Thyroid gland (tissue), 4 donors: ENCODE measurements at places on chromosomes 5 and 9. TPM values are rescaled to one million over a fixed set of nuclear protein-coding genes. Genes with fewer than 3 reads are reported as not detected.

Gene POLR3G
- 4.0 TPM for total RNA-seq

Gene SLC31A2
- total RNA-seq, result 16.6 TPM

Gene UQCRQ
- total RNA-seq, result 59.2 TPM

DNA sequence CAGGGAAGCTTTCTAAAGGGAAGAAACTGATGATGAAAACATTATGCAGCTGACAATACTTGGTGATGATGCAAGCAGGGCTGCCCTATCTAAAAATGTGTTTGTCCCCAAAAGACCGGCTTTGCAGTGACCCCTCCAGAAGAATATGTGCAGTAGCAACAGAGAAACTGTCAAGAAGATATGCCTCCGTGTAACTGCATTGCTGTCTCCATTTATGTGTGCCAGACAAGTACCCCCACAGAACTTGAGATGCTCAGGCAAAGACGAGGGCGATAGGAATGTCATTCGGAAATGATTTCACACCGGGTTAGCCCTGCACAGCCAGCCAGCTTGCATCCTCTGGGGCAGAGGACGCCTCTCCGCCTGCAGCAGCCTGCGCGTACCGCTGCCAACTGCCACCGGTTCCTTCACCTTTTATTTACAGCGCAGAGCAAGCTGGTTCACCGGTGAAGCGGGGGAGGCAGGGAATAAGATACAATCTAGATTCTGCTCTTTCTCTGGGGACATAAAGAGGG, 2.0 kb downstream of the GABBR2 start:
- H3K36me3 ChIP-seq, result no peaks in the 10 kb centered on the region
- H3K27ac ChIP-seq, result no peak overlapping the region
- no peak overlapping the region for H3K4me3 ChIP-seq
- peaks cover 6% of the 10 kb centered on the region for H3K4me1 ChIP-seq
- DNase-seq, result no peak

DNA sequence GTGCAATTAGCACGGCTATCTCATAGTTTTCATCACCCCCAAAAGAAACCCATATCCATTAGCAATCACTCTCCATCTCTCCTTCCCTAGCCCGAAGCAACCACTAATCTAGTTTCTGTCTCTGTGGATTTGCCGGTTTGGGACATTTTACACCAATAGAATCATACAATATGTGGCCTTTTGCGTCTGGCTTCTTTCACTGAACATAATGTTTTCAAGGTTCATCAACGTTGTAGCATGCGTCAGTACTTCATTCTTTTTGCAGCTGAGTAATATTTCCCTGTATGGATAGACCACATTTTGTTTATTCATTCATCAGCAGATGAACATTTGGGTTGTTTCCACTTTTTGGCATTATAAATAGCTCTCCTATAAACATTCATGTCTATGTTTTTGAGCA, 75.4 kb upstream of the TBC1D2 start:
- no peak for DNase-seq
- no peaks in the 10 kb centered on the region for H3K4me1 ChIP-seq
- no peak overlapping the region for H3K27ac ChIP-seq
- no peaks in the 10 kb centered on the region for H3K27me3 ChIP-seq
- H3K36me3 ChIP-seq, result no peaks in the 10 kb centered on the region

GRCh38 chr9:18122171-18122570, 351.8 kb upstream of the ADAMTSL1 start:
- no peak overlapping the region for H3K27ac ChIP-seq
- DNase-seq, result no peak
- H3K36me3 ChIP-seq, result no peaks in the 10 kb centered on the region
- H3K4me1 ChIP-seq, result no peaks in the 10 kb centered on the region
- no peak overlapping the region for H3K4me3 ChIP-seq

GRCh38 chr9:13149454-13149853, 130.0 kb downstream of the MPDZ start:
- no peaks in the 10 kb centered on the region for H3K27me3 ChIP-seq
- H3K4me1 ChIP-seq, result no peaks in the 10 kb centered on the region
- no peak overlapping the region for H3K4me3 ChIP-seq
- no peak for DNase-seq
- H3K36me3 ChIP-seq, result no peaks in the 10 kb centered on the region
- no peak overlapping the region for H3K27ac ChIP-seq

DNA sequence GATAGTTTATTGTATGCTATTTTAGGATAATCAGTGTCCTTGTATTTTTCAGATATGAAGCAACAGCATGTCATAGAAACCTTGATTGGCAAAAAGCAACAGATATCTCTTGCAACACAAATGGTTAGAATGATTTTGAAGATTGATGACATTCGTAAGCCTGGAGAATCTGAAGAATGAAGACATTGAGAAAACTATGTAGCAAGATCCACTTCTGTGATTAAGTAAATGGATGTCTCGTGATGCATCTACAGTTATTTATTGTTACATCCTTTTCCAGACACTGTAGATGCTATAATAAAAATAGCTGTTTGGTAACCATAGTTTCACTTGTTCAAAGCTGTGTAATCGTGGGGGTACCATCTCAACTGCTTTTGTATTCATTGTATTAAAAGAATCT, 14.5 kb downstream of the CCT5 start:
- DNase-seq, result no peak
- H3K27me3 ChIP-seq, result no peaks in the 10 kb centered on the region
- no peaks in the 10 kb centered on the region for H3K4me1 ChIP-seq
- H3K4me3 ChIP-seq, result no peak overlapping the region
- no peak overlapping the region for H3K27ac ChIP-seq
- H3K36me3 ChIP-seq, result peaks cover 55% of the 10 kb centered on the region

DNA sequence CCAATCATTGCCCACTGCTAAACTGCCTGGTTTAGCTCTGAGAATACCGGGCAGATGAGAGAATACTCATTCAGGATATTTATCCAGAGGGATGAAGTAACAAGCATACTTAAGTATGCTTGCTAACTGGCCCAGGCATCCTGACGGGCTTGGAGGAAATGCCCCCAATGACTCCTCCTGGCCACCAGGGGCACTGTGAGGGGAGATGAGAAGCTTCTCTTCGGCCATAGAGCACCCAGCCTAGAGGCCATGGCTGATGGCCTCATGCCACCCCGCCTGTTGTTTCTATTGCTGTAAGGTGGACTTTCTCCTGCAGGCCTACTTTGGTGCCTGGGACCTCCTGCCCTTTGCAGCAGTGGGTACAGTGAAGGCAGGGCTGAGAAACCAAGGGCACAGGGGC, 134.5 kb upstream of the FSTL4 start:
- DNase-seq, result no peak
- H3K4me3 ChIP-seq, result no peak overlapping the region
- no peak overlapping the region for H3K27ac ChIP-seq
- no peaks in the 10 kb centered on the region for H3K4me1 ChIP-seq
- no peaks in the 10 kb centered on the region for H3K36me3 ChIP-seq
- no peaks in the 10 kb centered on the region for H3K27me3 ChIP-seq

DNA sequence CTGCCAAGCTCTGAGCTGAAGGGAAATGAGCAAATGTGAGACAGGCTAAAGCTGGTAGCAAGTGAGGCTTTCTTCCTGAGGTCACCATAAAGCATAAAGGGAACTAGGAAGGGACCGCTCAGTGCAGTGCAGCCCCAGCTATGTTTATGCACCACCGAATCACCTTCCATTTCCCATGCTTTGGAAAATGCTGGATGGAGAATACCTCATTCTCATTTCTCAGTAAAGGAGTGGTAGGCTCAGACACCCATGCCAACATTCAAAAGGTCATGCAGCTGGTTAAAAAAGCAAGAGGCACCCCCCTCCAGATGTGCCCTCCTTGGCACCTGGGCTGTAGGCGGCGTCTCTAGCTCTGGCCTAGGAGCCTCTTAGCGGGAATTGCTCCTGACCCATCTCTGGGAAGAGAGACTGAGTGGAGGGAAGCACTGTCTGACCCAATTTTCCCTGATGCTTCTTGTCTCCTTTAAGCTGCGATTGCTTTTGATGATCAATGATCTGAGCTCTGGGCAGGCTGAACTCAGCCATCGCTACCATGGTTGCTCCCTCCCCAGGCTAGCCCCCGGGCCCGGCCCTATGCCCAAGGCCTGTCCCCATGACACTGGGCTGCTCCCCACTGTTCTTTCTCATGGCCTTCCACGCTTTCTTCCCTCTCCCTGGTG, 58.7 kb downstream of the ZNF354C start:
- no peak overlapping the region for H3K27ac ChIP-seq
- no peak for DNase-seq
- H3K27me3 ChIP-seq, result no peaks in the 10 kb centered on the region

- H3K4me1 ChIP-seq, result no peaks in the 10 kb centered on the region
- no peak overlapping the region for H3K4me3 ChIP-seq
- H3K36me3 ChIP-seq, result peaks cover 4% of the 10 kb centered on the region
- no peak overlapping the region for H3K27ac ChIP-seq
- no peaks in the 10 kb centered on the region for H3K27me3 ChIP-seq
Measured at GRCh38 chr5:168661593-168662485, 82.7 kb upstream of the PANK3 start.

DNA sequence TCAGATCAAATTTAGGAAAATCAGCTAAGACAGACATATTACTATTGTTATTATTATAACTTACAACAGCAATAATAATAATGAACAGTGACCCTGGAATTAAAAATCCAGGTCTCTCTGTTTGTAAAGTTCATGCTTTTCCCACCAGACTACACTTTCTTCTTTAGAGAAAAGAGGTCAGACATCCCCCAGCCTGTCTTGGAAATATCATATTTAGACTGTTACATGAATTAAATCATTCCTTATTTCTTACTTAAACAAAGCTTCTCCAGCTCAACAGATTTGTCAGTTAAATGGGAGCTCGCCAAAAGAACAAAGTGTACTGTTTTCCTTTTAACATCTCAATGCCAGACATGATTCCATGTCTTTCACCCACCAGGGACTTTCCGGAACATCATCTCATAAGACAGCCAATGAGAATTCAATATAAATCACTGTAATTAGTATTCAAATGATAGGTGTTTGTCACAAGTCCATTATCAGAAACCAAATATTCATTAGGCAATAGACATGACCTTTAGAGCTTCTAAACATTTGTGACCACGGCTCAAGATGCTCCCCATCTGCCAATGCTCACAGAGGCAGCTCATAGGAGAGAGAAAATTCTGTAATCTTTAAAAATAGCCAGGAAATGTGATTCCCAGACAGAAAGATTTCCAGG, 351.9 kb downstream of the ENC1 start:
- no peak overlapping the region for H3K4me3 ChIP-seq
- H3K4me1 ChIP-seq, result peaks cover 4% of the 10 kb centered on the region
- H3K27me3 ChIP-seq, result no peaks in the 10 kb centered on the region
- DNase-seq, result no peak
- no peaks in the 10 kb centered on the region for H3K36me3 ChIP-seq

DNA sequence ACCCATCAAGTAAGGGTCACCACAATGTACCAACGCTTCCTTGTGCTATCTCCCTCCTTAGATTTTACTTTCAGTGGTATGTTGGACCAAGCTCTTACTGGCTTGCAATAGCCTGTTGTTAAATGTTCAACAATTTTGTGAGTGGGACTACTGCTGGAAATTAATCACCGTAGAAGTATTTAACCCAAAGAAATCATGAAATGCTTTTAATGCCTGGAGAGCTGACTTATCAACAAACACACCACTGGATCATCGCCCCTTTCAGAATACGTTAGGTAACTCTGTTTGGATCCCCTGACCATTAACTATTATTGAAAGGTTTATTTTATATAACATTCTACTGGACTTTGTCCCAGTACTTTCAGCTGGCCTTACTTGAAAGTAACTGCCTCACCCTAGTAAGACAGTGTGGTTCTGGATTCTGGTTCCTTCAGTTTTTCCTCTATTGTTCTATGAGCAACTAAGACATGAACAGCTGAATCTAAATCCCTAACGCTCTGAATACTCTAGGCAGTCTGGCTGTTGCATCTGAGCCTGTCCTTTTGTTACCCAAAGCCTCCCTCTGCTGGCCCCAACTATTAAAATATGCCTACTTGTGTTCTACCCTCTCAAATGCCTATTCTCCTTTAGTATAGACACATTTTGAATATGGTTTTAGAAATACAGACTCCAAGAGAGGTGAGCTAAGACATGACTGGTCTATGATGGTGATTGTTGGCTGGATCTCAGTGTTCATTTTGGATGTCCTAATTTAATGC, 1203.4 kb upstream of the DMAC1 start:
- no peaks in the 10 kb centered on the region for H3K36me3 ChIP-seq
- H3K27ac ChIP-seq, result no peak overlapping the region
- no peak overlapping the region for H3K4me3 ChIP-seq
- H3K4me1 ChIP-seq, result no peaks in the 10 kb centered on the region

DNA sequence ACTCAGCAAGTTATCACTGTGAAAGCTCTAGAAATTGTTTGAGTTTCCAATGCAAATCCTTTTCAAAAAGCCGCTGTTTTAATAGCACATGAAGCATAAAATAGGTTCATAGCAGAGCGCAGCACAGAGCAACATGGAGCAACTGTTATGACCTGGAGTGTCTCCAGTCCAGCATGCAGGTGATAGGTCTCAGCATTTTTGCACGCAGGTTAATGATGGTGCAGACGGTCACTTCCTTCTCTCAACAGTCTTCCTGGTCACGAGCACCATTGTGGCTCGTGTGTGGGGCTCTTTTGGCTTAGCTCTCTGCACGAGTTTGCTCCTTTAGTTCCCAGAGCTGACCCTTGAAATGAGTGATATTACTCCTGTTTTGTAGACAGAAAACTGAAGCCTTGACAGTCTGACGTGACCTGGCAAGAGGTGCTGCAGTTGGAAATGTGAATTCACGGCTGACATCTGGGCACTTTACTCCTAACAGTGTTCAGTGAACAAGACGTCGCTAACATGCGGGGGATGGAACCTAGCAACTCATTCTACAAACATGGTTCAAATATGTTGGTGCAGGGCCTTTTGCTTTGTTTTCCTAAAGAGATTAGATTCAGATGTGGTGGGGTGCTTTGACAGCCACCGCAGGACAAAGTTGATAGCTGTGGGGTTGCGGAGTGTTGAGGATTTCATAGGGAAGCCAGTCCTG, 10.0 kb downstream of the TENT4A start:
- no peak for DNase-seq
- peaks cover 24% of the 10 kb centered on the region for H3K4me1 ChIP-seq
- no peaks in the 10 kb centered on the region for H3K27me3 ChIP-seq

GRCh38 chr9:94639999-94640376, 670 bp upstream of the FBP1 start:
- peaks cover 18% of the 10 kb centered on the region for H3K4me1 ChIP-seq
- no peak for DNase-seq
- no peak overlapping the region for H3K27ac ChIP-seq
- peak overlapping the region; percentile 35 for H3K4me3 ChIP-seq

DNA sequence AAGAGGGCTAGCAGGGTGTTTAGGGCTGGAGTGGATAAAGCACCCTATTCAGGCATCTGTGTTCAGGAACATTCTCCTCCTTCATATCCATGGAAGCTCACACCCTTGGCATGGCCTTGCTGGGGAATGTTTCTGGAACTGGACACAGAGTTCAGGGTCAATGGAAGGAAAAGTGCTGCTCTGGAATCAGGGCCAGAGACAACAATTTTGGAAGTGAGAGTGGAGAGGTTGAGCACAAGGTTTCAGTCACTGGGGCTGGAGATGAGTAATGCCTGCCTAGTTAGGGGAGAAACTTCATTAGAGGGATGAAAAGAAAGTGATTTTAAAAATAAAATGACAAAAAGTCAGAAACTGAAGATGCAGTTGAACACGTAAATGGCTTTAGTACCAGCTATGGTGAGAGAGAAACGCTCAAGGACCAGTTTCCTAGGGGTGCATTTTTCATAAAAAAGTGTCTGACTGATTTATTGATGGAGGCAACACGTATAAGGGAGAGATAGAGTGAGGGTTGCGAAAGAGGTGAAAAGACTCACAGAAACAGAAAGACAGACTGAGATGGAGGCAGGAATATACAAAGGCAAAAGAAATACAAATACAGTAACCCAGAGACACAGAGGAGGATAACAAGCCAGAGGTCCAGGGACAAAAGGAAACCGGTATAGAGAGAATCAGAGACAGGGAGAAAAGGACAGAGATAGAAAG, 8.0 kb upstream of the TNFSF15 start:
- H3K27me3 ChIP-seq, result no peaks in the 10 kb centered on the region
- no peak for DNase-seq
- H3K4me1 ChIP-seq, result no peaks in the 10 kb centered on the region
- H3K36me3 ChIP-seq, result no peaks in the 10 kb centered on the region
- no peak overlapping the region for H3K27ac ChIP-seq
- H3K4me3 ChIP-seq, result no peak overlapping the region
